ENCODE measurements at places on chromosomes 5 and 9.

DNA sequence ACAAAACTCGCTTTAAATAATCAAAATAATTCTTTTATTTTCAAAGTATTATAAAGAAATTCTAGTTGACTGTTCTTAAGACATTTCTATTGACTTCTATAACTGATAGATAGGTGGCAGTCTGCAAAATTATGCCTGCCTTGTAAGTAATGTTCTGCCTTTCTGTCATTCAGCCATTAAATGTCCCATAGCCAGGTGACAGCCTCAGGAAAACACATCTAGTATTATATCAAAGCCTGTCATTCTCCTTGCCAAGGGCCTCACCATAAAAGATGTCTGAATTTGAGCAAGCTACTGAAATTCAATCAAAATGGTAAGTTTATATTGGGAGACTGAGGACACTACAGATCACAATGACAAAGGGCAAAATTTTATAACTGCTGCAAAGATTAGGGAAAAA lies 170.4 kb upstream of the COX7C start:
- no peak for DNase-seq

- DNase-seq: no peak
Measured at GRCh38 chr9:114425126-114425525, 37.3 kb upstream of the AKNA start.

DNA sequence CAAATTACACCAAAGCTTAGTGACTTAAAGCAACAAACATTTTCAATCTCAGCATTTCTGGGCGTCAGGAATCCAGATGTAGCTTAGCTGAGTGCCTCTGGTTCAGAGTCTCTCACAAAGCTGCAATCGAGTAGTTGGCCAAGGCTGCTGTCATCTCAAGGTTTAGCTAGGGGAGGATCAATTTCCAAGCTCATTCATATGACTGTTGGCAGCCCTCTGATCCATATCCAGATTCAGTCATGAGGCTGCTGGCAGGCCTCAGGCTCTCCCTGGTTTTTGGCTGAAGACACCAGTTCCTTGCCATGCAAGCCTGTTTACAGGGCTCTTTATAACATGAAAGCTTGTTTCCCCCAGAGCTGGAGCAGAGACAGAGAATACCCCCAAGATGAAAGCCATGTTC lies 419.5 kb upstream of the TLE4 start:
- DNase-seq: no peak

DNA sequence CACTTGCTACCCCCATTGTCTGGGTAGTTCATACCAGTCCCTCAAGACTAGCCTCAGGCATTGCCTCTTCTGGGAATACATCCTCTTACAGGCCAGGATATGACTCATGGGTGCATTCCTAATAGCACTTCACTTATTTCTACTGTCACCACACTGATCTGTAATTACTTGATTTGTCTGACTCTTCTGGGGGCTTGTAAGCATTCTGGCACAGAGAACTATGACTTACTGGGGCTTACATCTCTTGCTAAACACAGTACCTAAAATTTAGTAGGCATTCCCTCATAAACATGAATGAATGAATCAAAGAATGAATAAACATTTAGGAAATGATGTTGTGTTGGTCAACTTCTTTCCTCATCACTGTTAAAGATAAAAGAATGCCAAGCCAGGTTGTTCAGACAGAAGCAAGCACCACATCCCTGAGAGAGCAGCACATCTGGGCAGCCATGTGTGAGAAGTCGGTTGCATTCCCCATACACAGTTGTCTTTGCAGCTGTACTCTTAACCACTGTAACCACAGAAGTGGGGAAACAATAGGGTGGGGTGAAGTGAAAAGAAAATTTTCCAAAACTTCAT lies 27.6 kb downstream of the IL7R start:
- no peak for DNase-seq

DNA sequence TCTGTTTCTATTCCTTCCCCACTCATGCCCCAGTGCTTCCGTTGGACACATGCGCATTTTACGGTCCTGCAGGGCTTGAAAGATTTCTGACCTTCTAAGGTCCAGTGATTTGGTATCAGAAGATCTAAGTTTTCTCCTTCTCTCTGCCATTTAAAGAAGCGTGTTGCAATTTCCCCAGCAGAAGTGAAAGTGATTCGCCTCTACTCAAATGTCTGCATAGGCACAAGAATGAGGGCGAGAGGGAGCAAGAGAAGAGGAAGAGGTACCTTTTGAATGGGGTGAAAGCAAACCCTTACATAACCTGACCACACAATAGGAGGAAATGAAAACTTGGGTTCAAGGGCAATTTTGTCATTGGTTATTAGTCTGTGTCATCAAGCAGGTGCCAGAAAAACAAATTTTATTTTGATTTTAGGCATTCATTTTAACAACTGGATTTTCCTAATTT lies 31.7 kb upstream of the NR3C1 start:
- DNase-seq: no peak

DNA sequence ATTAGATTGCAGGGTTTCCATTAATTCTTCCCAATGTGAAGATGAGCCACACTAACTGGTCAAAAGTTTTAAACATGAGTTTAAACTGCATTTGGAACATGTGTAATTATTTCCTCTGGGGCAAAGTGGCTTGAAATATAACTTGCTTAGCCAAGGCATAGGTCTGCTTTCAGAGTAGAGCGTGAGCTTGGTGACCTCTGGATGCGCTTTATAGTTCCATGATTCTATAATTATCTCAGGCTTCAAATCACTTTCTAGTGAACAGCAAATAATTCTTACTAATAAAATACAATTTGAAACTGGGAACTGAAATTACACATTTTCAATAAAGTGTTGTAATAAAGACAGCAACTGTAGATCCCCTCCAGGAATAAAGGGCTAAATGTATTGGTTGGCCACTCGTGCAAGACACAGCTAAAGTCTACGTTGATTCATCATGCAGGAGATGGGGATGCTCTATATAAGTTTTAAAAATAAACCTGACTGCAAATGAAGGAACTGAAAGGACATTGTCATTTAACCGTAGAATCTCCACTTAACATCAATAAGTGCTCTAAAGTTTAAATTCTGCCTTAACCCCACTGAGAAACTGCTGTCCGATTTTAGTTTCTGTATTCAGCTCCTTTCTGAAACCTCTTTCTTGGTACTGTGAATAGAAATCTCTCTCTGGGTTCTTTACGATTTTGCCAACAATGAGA lies 460.0 kb downstream of the PSAT1 start:
- no peak for DNase-seq

DNA sequence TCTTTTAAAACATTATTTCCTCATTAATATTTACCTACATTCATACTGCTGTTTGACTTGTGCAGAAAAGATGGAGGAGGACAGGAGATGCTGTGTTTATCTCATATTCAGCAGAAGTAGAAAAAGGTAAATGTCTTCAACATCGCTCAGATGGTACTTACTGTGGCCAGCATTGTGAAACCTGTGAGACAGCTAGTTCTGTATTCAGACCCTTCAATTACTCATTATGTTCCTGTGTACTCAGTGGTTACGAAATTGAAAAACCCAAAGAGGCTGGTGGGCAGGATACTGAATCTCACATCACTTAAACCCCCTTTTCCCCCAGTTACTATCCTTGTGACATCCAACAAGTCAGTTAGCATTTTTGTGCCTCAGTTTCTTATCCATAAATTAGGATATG lies 216.0 kb downstream of the KDM4C start:
- DNase-seq: no peak

- DNase-seq: no peak
Measured at GRCh38 chr5:139689631-139690063, 41.5 kb downstream of the CXXC5 start.

DNA sequence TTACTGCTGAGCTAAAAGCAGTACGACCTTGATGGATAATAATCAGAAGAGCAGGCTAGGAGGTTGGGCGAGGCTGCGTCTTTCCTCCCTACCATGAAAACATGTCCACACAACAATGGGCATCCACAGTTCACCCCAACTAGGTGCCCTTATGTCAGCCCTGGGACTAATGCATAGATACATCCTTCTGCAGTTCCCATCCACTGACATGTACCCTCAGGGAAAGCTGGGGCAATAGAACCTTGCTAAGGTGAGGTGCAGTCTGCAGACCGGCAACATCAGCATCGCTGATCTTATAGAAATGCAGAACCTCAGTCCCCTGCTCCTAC lies 697 bp upstream of the PRUNE2 start:
- no peak for DNase-seq

DNA sequence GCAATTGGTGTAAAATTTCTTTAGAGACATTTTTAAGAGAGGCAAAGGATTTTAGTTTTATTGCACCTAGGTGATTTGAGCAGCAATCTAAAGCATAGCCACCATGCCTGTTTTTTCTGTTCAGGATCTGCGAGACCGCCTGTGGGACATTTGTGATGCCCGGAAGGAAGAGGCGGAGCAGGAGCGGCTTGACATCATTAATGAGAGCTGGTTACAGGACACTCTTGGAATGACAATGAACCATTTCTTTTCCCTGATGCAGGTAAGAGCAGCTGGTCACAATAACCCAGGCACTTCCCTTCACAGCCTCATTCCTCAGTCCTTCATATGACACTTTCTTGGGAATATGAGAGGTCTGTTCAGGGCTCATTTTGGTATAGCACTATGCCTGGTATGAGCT lies 103.2 kb upstream of the IL7R start:
- DNase-seq: no peak

GRCh38 chr5:118888556-118888955 lies 99.8 kb downstream of the DTWD2 start:
- DNase-seq: no peak

GRCh38 chr5:136404616-136405015 lies 39.3 kb upstream of the TRPC7 start:
- no peak for DNase-seq

DNA sequence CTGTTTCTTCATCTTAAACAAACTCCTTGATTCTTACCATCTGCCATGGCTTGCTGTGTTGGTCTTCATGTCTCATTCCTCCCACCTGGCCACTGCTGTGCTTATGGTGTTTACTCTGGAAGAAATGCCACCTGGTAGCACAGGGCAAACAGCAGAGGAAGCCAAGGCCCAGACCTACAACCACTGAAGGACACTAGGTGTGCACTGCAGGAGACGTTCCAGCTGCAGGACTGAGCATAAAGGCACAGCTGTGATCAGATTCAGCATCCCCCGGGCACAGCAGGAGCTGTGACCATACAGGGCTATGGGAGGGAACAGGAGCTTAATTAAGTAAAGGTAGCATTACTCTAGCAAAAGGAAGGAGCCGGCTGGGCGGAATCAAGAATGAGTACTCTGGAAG lies 12.6 kb upstream of the GNAQ start:
- no peak for DNase-seq

Measured in posterior cingulate gyrus (tissue), 11 donors.